OCI-LY7 (cell line): ENCODE measurements at places on chromosomes 3 and 15.

DNA sequence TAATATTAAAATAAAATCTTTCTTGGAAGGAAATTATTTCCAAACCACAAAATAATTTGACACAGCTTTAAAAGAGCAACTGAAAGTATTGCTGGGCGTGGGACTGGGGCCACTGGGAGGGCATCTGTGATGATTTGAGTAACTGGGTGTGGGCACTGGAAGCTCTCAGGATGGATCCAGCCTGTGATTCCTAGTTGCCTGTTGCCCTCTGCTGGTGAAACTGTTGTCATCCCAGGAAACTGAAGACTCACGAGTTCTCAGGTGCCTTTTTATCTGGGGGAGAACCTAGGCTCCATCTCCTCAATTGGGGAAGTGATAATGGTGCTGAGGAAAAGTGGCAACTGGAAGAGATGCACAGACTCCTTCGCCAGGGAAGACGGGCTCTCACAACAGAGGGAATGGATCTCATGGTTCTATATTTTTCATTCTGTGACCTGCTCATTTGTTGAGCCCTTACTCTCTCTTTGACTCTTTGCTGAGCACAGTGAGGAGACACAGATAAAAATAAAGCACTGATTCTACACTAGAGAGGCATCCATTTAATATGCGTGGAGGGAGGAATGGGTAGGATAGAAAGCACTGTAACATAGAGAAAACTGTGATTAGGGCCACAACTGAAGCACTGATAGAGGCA, 61.6 kb downstream of the TPRG1 start:
- peak; percentile 29 for DNase-seq

DNA sequence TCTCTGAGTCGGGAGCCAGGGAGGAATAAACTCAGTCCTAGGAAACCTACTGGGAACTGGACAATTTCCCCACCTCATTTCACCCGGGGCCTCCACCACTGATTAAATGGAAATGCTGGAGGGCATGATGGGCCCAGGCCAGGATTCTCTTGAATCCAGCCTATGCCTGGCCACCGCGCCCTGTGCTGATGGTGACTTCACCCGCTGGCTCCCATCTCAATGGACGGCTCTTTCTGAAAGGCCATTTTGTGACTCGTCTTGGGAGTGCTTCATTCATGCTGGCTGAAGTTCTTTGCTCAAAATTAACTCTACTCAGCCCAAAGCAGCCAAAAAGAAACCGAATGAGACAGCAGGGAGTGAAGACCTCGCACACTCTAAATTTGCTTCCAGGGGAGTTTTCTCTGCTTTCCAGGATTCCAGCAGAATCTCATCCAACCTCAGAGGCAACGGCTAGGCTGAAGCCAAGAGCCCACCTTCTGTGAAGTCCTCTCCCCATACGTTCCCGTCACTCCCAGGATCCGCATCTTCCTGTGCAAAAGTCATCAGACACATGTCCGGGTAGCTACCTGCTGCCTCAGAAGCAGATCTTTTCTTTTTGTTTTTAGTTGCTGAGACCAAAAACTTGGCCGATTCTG, 266.0 kb upstream of the ICE2 start:
- DNase-seq: no peak

- no peak for DNase-seq
These were observed 263 bp upstream of the UTS2B start for GRCh38 chr3:191330530-191331048.

GRCh38 chr15:68991723-68992122, 22.8 kb upstream of the NOX5 start:
- no peak for DNase-seq

GRCh38 chr3:16480861-16481545, 32.5 kb downstream of the RFTN1 start:
- peak; percentile 62 for DNase-seq

- no peak for DNase-seq
These were observed 121.3 kb upstream of the CHL1 start for GRCh38 chr3:75260-75659.

- DNase-seq: no peak
These were observed 532.4 kb upstream of the GBE1 start for GRCh38 chr3:82293867-82294266.

DNA sequence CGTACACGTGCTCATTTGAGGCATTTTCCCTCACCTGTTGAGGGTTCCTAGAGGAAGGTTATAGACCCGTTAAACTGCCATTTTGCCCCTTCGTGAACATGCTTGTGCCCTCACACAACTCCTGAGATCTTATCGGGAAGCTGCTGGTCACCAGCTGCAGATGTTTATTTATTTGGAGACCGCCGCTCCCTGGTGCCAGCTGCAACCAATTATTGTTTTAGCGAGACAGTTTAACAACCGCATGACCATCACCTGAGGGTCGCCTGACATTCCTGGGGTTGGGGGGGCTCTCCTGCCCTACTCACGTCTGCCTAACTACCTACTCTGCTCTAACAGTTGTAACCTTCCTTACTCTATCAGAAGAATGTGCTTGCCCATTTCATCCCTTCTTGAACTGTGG, 292.5 kb downstream of the MCTP2 start:
- DNase-seq: no peak

DNA sequence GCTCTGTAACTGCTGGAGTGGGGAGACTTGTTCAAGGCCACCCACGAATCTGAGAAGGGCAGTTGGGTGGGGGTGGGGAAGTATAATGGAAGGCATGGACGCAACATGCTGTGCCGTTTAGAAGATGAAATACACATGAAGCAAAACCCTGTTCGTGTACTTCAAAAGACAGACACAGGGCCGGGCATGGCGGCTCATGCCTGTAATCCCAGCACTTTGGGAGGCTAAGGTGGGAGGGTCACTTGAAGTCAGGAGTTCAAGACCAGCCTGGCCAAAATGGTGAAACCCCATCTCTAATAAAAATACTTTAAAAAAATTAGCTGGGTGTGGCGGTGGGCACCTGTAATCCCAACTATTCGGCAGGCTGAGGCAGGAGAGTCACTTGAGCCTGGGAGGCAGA, 36.9 kb upstream of the SFMBT1 start:
- DNase-seq: no peak

- DNase-seq: no peak
These were observed 35.1 kb downstream of the CTXND1 start for GRCh38 chr15:80216911-80217310.

DNA sequence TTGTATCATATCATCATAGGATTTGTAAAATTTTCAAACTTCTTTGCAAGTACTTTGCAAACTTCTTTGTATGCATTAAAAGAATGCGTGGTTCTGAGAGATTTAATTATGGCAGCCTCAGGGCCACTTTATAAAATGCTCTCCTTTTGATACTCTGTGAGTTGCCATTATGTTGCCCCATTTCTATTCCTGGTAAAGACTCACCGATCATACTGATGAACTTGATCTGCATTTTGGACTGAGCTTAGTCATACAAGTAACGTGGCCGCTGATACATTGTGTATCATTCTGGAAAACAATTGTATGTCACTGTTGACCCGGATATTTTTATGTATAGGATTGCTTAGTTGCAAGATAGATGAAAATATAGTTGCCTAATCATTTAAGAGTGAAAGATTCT, 38.8 kb downstream of the AKAP13 start:
- DNase-seq: no peak

GRCh38 chr3:27629366-27629765, 92.8 kb downstream of the EOMES start:
- no peak for DNase-seq

DNA sequence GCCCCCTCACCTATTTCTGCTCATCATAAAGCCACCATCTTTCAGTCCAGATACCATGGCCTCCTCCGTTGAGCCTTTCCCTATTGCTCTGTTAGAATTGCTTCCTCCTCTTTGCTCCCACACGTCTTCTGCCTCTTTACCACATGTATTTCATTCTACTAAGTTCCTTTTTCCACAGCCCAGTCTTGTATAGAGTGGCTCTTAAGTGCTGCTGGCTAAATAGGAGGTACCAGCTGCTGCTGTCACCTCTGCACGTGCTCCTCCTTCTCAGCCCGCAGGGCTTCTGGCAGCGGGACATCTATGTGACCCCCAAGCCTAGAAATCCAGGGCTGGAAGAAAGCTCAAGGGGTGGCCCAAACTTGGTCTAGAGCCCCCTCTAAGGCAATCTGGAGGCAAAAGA, 38.8 kb upstream of the PLXND1 start:
- no peak for DNase-seq

DNA sequence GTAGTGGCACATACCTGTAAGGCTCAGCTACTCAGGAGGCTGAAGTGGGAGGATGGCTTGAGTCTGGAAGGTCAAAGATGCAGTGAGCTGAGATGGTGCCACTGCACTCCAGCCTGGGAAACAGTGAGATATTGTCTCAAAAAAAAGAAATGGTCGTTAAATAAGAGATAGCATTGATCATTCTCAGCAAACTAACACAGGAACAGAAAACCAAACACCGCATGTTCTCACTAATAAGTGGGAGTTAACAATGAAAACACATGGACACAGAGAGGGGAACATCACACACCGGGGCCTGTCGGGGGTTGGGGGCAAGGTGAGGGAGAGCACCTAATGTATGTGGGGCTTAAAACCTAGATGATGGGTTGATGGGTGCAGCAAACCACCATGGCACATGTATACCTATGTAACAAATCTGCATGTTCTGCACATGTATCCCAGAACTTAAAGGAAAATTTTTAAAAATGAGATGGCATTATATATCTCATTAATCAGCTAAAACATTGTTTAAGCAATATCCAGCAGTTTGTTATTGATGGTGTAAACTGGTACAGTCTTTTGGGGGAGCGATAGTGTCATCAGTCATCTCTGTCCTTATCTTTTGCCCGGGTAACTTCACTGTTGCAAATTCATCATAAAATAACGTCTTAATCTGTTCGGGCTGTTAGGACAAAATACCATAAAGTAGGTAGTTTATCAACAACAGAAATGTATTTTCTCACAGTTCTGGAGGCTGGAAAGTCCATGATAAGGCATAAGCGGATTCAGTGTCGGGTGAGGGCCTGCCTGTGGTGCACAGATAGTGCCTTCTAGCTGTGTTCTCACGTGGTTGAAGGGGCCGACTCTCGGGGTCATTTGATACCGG, 1.7 kb upstream of the MAN2A2 start:
- DNase-seq: no peak

DNA sequence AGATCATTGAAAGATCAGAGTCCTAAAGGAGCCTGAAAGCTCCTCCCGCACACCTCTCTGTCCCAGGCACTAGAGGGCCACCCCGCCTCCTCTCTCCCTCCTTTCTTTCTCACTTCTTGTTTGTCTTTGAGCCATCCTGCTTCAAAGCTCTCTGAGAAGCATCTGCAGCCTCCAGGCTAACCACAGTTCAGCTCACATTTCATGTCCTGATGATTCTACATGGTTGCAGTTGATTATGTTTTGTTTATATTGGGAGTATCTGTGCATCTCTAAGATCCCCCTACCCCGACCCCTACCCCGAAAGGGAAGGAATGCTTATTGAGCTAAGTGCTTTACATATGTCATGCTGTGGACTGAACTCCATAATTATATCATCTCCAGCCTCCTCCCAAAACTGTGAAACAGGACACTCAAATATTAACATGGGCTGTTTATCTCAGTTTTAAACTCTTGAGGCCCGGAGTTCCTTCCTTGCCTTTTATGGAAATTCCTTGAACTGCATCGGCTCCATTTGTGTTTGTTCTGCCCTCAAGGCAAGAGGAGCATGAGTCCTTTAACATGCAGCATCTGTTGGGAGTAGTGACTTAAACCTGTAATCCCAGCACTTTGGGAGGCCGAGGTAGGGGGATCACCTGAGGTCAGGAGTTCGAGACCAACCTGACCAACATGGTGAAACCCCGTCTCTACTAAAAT, 30.9 kb downstream of the MGLL start:
- DNase-seq: peak; percentile 58

DNA sequence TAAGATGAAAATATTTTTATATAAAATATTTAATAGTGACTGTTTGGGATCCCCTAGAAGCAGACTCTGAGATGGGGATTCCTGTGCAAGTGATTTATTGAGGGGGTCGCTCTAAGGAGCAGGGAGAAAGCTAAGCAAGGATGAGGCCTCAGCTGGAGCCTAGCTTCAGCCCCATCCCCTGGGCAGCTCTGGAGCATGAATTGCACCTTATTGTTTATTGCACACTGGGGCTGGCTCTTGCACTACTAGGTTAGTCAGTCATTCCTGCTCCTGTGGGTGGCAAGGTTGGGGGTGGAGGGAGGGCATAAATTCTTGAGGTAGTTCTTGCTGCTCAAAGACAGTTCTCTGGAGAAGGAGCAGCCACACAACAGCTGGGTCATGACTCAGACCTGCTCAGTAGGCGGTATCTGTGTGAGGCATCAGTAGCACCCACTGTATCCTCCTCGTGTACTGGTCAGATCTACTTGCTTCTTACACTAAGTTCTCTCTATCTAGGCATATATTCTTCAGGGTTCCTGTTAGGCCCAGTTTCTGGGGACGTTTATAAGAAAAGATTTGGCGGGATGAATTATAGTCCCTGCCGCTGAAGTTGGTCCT, 27.2 kb upstream of the TNFSF10 start:
- DNase-seq: no peak

GRCh38 chr3:122694966-122695365, 14.3 kb downstream of the PARP14 start:
- DNase-seq: peak; percentile 22

DNA sequence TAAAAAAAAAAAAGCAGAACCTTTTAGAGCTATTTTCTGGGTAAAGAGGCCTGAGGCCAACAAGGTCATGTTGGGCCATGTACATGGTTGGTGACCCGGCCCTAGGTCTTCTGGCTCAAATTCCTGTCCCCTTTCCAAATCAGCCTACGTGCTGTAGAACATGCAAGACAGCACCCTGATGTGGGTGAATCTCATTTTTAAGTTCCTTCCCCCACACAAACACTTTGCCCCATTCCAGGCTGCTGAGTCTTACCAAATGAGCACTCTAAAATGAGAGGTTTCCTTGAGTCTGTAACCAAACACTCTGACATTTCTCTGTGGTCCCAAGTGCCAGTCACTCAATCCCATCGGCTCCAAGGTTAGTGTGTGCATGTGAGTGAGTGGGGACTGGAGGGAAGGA, 9.4 kb downstream of the BCL6 start:
- DNase-seq: no peak

DNA sequence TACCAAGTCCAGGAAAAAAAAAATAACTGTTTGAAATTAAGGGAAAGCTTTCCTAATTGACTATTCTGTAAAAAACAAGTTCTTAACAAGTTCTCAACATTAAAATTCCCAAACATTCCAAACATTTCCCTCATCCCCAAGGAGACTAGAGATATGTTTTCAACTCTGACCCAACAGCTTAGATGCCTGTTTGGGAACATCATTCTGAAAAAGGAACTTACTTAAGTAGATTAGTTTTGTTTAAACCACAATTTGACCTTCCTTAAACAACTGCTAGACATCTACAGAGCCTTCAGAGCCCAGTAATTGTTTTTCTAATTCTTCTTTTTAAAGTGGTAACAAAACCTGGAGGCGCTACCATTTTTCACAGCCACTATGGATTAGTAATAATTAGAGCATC, 12.8 kb downstream of the UBR1 start:
- no peak for DNase-seq

- DNase-seq: no peak
These were observed 18.2 kb upstream of the CEMIP start for GRCh38 chr15:80760960-80761359.
